ENCODE measurements at places on chromosomes 3 and 15.

DNA sequence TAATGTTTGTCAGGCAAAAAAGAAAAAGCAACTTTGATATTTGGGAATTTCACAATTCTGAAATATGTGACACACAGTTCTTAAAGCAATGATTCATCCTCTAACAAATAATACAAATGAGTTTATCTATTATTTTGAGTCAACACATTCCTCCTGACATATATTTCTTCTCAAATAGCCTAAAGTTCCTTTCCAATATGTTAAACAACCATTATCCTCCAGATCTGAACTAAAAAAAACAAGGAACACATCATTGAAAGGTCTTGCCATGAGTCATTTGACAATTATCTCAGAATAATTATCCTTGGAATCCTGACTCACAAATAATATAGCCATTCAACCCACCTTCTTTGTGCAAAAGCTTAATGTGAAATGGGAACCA, 208.7 kb upstream of the CDIN1 start:
- DNase-seq = no peak

GRCh38 chr3:14319654-14320182, 82.7 kb upstream of the SLC6A6 start:
- peak; percentile 62 for DNase-seq

GRCh38 chr3:22292681-22293080, 541.7 kb upstream of the ZNF385D start:
- no peak for DNase-seq

DNA sequence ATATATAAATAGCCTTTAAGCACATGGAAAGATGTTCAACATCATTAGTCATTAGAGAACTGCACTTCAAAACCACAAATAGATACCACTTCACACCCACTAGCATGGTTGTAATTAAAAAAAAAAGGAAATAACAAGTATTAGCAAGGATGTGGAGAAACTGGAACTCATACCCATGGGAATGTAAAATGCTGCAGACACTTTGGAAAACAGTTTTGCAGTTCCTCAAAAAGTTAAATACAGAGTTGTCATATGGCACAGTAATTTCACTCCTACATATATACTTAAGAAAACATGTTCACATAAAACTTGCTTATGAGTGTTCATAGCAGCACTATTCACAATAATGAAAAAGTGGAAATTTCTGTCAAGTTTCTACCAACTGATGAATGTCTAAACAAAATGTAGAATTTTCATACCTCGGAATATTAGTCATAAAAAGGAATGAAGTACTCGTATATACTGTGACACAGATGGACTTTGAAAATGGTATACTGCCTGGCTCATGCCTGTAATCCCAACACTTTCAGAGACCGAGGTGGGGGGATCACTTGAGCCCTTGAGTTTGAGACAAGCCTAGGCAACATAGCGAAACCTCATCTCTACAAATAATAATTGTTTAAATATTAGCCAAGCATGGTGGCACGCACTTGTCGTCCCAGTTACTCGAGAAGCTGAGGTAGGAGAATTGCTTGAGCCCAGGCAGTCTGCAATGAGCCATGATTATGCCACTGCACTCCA, 28.1 kb downstream of the BCL2A1 start:
- no peak for DNase-seq

- DNase-seq = no peak
Measured at GRCh38 chr3:150503402-150504099, 42.7 kb downstream of the SERP1 start.

DNA sequence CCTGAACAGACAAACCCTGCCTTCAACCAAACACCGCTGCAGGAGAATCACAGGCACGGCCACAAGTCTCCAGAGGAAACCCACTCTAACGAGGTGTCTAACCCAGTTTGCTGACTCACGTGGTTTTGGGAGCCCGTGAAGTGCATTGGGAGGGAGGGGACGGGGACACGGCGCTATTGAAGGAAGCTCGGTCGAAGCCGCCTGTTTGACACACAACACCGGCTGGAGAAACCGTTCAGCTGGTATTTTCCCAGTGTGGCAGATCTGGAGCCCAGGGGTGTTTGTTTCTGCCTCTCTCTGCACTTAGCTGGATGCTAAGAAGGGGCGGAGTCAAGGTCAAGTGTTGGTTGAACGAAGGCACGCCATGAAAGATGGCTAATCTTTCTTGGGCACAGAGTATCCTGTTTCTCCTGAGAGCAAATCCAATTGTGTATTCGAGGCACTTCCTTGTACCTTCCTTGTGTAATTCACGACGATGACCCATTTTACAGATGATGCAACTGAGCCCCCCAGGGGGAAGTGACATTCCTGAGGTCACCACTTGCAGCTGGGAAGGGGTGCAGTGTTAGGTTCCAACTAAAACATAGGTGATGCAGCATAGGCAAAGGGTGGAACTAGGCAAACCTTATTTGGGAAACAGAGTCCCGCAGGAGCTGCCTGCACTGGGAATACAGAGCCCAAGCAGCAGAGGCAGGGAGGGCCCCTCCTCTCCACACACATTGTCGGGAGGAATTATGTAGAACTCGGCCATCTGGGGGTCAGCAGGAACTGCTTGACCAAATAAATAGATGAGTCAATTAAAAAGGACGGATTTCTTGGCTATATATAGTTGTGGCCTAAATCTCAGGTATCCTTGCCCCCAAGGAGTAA, 22.5 kb downstream of the SLC6A6 start:
- DNase-seq = peak; percentile 63

GRCh38 chr3:71131375-71132314, 451.9 kb downstream of the FOXP1 start:
- DNase-seq = no peak

DNA sequence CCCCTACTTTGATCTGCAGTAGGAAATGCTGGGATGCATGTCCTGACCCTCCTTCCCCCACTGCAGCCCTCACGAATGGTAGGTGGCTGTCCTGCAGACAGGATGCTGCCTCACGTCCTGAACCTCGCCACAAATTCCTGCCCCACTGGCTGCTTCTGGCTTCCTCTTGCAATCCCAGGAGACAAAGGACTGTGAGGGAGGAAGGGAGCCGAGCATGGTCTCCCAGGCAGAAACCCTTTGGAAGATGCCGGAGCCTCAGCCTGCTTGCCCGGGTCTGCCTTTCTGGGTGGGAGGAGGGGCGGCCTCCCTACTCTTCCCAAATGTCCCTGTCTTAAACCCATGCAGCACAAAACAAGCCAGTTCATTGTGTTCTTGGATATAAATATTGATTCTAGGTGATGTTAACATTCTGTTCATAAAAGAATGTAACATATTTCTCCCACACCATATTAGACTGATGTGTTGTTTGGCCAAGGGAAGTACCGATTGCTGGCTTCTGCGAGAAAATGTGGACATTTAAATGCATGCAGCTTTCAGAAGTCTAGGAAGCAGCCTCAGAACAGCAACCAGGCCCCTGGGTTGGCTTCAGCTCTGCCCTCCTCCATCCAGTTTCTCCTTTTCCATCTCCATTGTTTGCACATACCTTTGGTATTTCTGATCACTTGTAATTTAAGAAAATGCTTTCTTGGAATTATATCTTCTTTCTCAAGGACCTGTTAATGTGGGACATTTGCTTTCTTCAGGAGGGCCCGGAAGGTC, 75.3 kb downstream of the HMG20A start:
- no peak for DNase-seq

- no peak for DNase-seq
Measured at GRCh38 chr3:90052425-90052950, 945.1 kb downstream of the EPHA3 start.

DNA sequence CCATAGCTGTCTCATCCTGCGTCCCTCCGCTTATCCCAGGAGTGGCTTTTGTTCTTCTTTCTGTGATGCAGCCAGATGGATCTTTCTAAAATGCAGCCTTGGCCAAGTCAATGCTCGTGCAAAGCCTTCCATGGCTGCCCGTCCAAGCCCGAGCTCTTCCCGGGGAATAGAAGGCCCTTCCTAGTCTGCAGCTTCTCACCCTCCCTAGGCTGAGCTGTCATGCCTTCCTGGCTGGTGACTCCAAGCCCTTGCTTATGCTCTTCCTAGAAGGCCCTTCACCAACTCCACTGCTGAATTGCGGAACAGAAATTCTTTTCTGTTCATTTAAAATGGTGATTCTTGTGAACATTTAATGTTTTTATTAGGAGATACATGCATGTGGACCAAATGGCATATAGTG, 95.9 kb downstream of the SMAD6 start:
- no peak for DNase-seq

DNA sequence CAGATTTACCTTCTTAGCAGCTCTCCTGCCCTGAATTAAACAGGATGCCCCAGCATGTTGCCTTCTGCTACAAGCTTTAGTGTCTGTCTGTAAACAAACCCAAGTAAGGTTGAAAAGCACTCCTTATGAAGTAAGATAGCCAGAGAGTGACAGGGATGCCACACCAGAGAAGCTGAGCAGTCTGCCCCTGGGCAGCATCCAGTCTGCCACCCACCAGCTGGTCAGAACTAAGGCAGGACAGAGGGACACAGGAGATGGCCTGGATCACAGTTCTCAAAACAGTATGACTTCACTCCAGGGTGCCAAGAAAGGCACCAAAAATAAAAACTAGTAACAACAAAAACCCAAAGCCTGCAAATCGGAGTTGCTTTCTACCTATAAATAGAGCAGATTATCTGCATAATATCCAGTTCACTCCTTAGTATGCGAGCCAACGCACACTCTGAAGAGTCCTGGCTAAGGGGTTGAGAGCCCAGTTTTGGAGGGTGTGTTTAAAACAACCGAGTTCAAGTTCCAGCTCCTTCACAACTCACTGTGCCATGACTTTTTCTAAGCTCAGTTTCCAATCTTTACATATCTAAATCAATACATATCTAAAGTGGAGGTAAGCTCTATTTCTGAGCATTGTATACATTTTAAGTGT, 198.9 kb downstream of the KCNMB2 start:
- DNase-seq = no peak

- no peak for DNase-seq
Measured at GRCh38 chr15:27028858-27029477, 58.0 kb downstream of the GABRG3 start.

GRCh38 chr15:69644876-69645275, 192.3 kb downstream of the RPLP1 start:
- DNase-seq = no peak

- DNase-seq = no peak
Measured at GRCh38 chr3:189395825-189396224, 224.1 kb downstream of the TPRG1 start.

DNA sequence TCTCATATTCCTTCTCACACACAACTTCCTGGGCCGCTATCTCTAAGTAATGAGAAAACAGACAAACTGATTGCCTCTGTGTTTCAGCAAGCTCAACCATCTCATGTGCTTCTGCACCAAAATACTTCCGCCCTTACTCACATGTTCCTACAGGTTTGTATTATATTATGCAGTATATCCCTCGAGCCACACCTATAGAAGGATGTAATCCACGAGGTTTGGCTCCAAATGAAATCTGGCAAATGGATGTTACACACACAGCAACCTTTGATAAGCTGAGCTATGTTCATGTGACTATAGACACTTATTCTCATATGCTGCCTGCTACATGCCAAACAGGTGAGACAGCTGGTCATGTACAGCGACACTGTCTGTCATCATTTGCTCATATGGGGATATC, 22.6 kb downstream of the CCRL2 start:
- no peak for DNase-seq

- no peak for DNase-seq
Measured at GRCh38 chr15:77637851-77638692, 5.4 kb upstream of the LINGO1 start.

DNA sequence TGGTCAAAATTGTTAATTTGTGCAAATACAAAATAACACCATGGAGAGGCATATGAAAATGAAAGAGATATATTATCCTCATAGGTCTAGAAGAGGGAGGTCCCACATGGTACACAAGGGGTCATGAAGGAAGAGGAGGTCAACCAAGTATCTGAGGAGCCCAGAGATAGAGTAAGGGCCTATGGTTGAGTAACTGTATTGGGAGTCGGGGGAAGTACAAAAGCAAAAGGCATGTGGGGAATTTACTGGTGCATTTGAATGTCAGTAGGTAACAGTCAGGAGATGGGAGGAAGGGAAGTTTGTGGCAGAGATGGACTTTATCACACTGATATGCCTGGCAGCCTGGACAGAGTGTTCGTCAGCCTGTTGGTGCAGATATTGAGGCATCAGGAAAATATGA, 1113.7 kb downstream of the OTOL1 start:
- no peak for DNase-seq

- no peak for DNase-seq
Measured at GRCh38 chr3:160546727-160547126, 18.6 kb downstream of the KPNA4 start.

- DNase-seq = peak; percentile 78
Measured at GRCh38 chr3:98521897-98522543, 682 bp downstream of the CLDND1 start.

DNA sequence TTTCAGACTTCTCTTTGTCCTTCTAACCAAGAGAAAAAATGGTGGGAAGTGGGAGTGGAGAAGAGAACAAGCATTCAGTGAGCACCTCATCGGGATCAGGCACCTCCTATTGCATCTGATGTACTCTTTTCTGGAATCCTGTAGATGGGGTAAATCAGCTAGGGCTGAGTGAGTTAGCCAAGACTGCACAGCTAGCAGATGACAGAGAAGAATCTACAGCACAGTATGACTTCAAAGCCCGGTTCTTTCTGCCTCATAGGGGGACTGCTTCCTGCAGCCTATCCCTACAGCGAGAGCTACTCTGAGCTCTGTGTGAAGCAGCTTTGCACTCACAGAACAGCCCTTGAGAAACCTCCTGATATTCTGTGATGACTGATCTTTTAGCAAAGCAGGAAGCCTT, 275.2 kb upstream of the MEIS2 start:
- DNase-seq = no peak

GRCh38 chr15:65184305-65184867, 756 bp downstream of the CLPX start:
- DNase-seq = peak; percentile 59

DNA sequence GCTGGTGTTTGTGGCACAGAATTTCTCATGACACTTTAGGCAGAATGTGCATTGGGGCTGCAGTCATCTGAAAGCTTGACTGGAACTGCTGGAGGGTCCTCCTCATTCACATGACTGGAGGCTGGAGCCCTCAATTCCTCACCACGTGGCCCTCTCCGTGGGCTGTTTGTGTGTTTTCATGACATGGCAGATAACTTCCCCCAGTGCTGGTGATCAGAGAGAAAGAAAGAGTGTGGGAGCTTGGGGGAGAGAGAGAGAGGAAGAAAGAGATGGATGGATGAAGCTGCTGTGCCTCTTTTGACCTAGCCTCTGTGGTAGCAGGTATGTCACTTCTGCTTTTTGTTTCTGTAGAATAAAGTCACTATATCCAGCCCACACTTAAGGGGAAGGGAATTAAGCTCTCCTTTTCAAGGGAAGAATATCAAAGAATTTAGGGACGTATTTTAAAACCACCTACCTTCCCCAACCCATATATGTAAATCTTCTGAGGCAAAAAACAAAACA, 169.6 kb upstream of the IL12A start:
- no peak for DNase-seq
